ENCODE measurements at places on chromosomes 6 and 20.

- DNase-seq, result no peak
These were observed 147.0 kb downstream of the SLC35F1 start for GRCh38 chr6:118054082-118054481.

DNA sequence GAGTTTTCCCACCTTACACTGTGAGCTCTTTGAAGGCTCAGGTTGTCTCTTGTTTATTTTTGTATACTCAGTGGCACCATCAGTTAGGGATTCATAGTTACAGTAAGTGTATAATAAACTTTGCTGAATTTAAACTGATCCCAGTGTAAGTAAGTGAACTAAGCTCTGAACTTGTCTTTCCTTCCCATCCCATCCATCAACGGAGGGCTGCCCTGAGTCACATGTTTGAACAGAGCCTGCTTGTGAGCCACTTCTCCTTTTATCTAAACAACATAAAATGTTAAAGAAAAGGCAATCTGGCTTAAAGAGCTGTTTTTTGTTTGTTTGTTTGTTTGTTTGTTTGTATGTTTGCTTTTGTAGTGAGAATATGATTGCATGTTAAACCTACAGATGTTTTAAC is 185.7 kb upstream of the MARCKS start:
- peak; percentile 64 for DNase-seq

- DNase-seq, result no peak
These were observed 145.2 kb downstream of the CEBPB start for GRCh38 chr20:50335866-50336265.

DNA sequence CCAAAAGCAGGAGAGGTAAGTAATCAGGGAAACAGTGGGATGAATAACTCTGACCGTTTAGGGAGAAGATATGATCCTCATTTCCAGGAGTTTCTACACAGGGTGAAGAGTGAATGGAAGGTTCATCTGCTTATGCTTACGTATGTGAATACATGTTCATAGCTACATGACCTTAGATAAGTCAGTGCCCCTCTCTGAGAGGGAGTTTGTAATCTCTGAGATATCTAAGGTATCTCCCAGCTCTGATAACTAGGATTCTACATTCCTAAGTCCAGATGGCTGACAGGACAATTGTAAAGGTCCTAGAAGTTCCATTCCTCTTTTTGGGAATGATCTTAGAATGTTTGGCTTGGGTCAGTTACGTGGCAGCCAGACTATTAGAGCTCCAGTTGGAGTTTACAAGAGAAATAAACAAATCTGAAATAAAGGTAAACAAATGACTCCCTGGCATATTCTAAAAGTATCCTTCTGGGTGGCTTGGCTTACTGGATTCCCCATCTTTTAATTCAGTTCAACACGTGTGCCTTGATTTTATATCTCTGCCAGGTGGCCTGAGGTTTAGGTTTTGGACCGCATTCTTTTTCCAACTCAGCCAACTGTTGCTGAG is 15.8 kb downstream of the PROCR start:
- DNase-seq, result no peak

GRCh38 chr6:30793521-30794194 is 49.3 kb upstream of the IER3 start:
- peak; percentile 49 for DNase-seq

Measured in suppressor macrophage (primary cell).